AG04450 (cell line): ENCODE measurements at places on chromosomes 3 and 15.

- no peak for DNase-seq
Observed at GRCh38 chr3:194928831-194929577, 243.3 kb downstream of the FAM43A start.

DNA sequence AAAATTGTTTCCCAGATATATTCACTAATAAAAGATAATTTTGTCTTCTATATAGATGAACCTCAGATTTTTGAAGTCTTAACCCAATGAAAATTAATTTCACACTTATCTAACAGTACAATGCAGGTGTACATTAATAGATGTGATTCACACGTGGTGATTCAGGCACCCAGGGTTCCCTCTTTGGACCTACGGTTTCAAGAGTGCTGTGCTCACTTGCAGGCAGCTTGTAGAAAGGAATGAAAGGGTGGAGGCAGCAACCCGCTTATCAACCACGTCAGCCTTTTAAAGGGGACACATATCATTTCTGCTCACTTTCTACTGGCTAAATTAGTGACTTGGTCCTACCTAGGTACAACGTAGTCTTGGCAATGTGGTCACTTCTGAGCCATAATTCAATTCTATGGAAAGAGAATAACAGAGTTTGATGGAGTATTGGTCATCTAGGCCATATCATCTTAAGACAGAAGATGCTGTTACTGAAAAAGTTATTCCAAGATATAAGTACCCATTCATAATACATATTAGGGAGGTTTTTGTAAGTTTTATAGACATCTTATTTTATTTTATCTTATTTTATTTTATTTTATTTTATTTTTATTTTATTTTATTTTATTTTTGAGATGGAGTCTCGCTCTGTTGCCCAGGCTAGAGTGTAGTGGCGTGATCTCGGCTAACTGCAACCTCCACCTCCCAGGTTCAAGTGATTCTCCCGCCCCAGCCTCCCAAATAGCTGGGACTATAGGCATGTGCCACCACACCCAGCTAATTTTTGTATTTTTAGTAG lies 37.9 kb downstream of the ACP3 start:
- DNase-seq: no peak

DNA sequence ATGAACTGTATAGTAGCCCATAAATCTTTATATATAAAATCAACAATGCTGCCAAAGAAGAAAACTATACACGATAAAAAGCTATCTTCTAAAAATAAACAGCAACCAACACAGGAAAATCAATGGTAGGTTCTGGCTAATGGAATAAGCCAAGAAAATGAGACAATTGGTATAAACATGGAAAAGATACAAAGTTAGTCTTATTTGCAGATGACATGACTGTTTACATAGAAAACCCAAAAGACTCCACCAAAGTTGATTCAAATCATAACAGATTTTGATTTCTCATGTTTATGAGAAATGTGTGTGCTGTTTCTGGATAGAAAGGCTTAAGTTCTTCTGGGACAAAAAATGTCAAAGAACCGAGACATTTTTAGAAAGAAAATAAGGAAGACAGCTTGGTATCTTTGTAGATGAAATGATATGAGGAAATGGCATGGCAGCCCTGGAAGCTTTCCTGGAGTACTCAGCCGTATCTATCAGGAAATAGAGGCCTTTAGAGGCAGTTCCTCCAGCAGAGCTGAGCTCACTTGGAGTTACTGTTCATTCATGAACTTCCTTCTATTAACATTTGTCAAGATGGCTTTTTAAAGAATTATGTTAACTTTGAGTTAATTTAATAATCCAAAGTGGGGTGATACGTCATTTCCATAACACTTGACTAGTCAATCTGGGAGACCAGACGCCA lies 36.7 kb upstream of the VILL start:
- no peak for DNase-seq

- no peak for DNase-seq
Observed at GRCh38 chr3:187359798-187360486, 8.2 kb upstream of the RTP4 start.

DNA sequence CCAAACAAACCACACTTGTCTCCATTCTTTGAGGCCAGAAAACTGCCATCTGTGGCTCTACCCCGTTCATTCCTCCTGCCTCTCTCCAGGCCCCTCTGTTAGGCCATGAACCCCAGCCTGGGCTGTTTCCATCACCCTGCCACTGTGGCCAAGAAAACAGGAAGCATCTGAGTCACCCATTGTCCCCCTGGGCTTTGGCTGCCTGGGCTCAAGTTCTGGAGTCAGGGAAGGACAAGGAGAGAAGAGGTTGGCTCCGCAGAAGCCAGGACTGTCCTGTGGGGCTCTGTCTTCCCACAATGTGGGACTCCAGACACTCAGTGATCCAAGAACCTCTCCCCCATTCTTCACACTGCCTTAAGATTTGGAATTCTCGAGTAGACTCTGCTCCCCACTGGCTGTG lies 14.8 kb upstream of the LCTL start:
- DNase-seq: no peak

DNA sequence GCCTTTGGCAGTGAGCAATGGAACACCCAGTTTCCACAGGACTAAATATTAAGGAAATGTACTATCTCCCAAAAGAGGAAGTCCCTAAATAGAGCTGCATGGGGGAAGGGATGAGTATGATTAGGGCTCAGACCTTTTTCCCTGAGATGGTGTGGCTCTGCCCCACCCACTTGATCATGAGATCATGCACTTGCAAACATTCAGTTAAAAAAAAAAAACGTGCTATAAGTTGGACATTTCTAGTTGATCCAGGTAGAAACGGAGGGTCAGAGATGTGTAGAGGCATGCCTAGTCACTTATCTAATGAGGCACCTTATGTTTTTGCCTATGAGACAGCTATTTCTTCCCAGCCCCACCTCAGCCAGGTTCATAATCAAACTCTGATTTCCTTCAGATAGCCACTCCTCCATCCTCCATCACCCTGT lies 24.5 kb upstream of the SSR3 start:
- no peak for DNase-seq
